Caco-2 (cell line): ENCODE measurements at places on chromosomes 7 and 10.

GRCh38 chr7:1942941-1943289, 272.8 kb downstream of the ELFN1 start:
- no peaks in the 10 kb centered on the region for H3K27me3 ChIP-seq
- H3K4me3 ChIP-seq: no peak overlapping the region
- H3K36me3 ChIP-seq: no peaks in the 10 kb centered on the region
- no peak overlapping the region for H3K27ac ChIP-seq
- no peak for DNase-seq

DNA sequence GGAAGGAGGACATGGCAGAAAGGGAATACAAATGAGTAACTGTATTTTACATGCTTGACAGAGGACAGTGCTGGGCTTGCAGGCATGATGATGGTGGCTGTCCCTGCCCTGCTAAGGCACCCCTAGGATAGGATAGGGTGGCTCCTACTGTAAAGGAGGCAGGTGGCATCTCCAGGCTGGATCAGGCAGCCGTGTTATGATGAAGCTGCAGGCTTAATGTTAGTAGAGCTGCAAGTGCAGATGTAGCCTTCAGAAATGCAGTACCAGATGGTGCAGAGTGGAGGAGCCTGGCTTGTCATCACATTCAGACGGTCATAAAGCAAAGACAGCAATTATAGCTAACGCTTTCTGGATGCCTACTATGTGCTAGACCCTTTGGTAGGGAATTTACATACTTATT, 287.9 kb upstream of the PODXL start:
- H3K27me3 ChIP-seq: no peaks in the 10 kb centered on the region
- H3K4me3 ChIP-seq: no peak overlapping the region
- no peaks in the 10 kb centered on the region for H3K4me1 ChIP-seq
- H3K36me3 ChIP-seq: no peaks in the 10 kb centered on the region
- DNase-seq: no peak

GRCh38 chr7:41145656-41146055, 557.2 kb downstream of the INHBA start:
- H3K4me1 ChIP-seq: no peaks in the 10 kb centered on the region
- H3K36me3 ChIP-seq: no peaks in the 10 kb centered on the region
- no peak overlapping the region for H3K4me3 ChIP-seq
- no peaks in the 10 kb centered on the region for H3K27me3 ChIP-seq
- H3K27ac ChIP-seq: no peak overlapping the region

DNA sequence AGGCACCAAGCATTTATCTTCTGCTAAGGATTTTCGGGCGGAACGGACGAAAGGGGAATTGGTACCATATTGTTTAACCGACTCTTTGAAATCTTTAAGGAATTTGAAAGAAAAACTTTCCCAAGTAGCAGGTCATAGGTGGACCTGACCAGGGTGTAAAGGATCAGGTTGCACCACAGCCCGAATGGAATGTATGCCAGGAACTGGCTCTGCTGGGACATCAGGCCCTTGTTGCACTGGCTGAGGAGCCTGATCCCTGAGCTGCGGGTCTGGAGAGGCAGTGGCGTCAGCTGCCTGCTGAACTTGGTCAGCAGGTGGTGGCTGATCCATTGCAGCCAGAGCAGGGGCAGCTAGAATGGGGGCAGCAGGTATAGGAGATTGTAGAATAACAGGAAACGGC, 41.4 kb upstream of the AKR1C2 start:
- peak; percentile 13 for DNase-seq
- H3K27ac ChIP-seq: no peak overlapping the region
- no peaks in the 10 kb centered on the region for H3K36me3 ChIP-seq
- no peak overlapping the region for H3K4me3 ChIP-seq
- H3K27me3 ChIP-seq: no peaks in the 10 kb centered on the region

DNA sequence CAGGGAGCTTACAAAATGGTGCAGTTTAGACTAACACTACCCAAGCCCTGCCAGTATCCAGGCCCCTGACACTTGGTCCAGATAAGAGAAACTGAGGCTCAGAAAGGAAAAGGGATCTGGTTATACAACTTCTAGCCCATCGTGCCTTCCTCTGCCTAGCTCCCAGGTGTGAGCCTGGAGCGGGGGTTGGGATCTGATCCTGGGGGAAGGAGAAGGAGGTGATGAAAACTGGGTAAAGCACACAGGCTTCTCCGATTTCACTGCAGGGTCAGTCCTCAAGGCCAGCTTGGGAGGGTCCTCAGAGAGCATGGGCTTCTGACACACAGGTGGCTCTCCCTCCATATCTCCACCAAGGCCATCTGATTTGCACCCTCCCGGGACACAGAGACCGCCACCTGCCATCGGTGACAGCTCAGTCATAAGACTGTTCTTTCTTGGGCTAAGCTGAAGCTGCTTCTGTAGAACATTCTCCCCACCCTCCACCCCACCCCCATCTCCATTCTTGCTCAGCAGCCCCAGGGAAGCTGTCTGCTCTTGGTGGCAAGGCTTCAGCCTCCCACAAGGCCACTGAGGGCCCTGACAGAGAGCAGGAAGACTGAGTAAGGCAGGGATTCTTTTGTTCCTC, 16.4 kb downstream of the SRRM3 start:
- peaks cover 3% of the 10 kb centered on the region for H3K4me1 ChIP-seq
- H3K36me3 ChIP-seq: no peaks in the 10 kb centered on the region
- no peak overlapping the region for H3K27ac ChIP-seq
- no peak for DNase-seq
- H3K27me3 ChIP-seq: no peaks in the 10 kb centered on the region; the same call in 1 of the 2 replicates
- no peak overlapping the region for H3K4me3 ChIP-seq

- H3K27me3 ChIP-seq: peaks cover 2% of the 10 kb centered on the region; the same call in 1 of the 2 replicates
- DNase-seq: no peak
- no peaks in the 10 kb centered on the region for H3K36me3 ChIP-seq
- H3K27ac ChIP-seq: no peak overlapping the region
- no peaks in the 10 kb centered on the region for H3K4me1 ChIP-seq
- no peak overlapping the region for H3K4me3 ChIP-seq
Observed at GRCh38 chr7:78765943-78766729, 687.3 kb downstream of the MAGI2 start.

GRCh38 chr10:132696728-132697577, 89.0 kb downstream of the NKX6-2 start:
- no peaks in the 10 kb centered on the region for H3K27me3 ChIP-seq
- no peak overlapping the region for H3K27ac ChIP-seq
- DNase-seq: no peak
- H3K4me1 ChIP-seq: no peaks in the 10 kb centered on the region
- H3K36me3 ChIP-seq: no peaks in the 10 kb centered on the region; the same call in 1 of the 2 replicates

DNA sequence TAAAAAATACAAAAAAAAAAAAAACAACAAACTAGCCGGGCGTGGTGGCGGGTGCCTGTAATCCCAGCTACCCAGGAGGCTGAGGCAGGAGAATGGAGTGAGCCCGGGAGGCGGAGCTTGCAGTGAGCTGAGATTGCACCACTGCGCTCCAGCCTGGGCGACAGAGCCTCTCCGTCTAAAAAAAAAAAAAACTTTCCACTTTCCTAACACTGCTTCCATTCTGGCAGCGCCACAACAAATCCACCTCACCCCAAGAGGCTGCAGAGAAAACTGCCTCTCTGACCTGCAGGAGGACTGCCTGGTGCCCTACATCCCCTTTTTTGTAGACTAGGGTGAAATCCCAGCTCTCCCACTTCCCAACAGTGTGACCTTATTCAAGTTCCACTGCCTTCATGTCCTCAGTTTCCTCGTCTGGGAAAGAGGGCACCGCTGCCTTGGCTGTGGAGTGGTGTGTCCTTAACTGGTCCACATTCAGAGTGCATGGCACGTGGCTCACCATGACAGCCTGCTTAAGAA, 2.6 kb upstream of the MBL2 start:
- peak overlapping the region; percentile 36 for H3K27ac ChIP-seq
- H3K4me1 ChIP-seq: peaks cover 43% of the 10 kb centered on the region
- no peaks in the 10 kb centered on the region for H3K27me3 ChIP-seq
- no peak overlapping the region for H3K4me3 ChIP-seq
- DNase-seq: no peak
- no peaks in the 10 kb centered on the region for H3K36me3 ChIP-seq

DNA sequence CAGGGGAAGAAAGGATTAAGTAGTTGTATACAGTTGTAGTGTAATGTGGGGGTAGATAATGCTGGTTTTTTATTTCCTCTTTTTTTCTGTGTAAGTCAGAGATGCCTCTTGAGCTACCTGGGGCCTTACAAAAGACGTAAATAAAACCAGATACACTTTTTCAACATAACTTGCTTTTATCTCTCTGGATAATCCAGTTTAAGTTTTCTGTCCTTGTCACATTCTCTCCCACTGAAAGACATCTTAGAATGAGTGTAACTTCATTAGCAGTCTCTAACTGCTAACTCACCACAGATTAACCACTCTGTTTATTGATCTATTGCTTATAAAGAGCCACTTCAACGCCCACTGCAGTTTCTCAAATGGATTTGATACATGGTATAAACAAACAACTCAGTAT, 64.1 kb upstream of the LRRN3 start:
- no peaks in the 10 kb centered on the region for H3K27me3 ChIP-seq
- no peaks in the 10 kb centered on the region for H3K36me3 ChIP-seq
- no peak overlapping the region for H3K4me3 ChIP-seq

GRCh38 chr10:72885953-72886352, 7.6 kb upstream of the OIT3 start:
- no peaks in the 10 kb centered on the region for H3K36me3 ChIP-seq
- no peaks in the 10 kb centered on the region for H3K4me1 ChIP-seq
- no peak overlapping the region for H3K4me3 ChIP-seq
- H3K27ac ChIP-seq: no peak overlapping the region
- H3K27me3 ChIP-seq: no peaks in the 10 kb centered on the region
- DNase-seq: no peak

GRCh38 chr7:151452680-151453325, 12.9 kb upstream of the CRYGN start:
- no peak overlapping the region for H3K27ac ChIP-seq
- H3K36me3 ChIP-seq: no peaks in the 10 kb centered on the region
- no peaks in the 10 kb centered on the region for H3K4me1 ChIP-seq
- no peaks in the 10 kb centered on the region for H3K27me3 ChIP-seq
- no peak overlapping the region for H3K4me3 ChIP-seq

DNA sequence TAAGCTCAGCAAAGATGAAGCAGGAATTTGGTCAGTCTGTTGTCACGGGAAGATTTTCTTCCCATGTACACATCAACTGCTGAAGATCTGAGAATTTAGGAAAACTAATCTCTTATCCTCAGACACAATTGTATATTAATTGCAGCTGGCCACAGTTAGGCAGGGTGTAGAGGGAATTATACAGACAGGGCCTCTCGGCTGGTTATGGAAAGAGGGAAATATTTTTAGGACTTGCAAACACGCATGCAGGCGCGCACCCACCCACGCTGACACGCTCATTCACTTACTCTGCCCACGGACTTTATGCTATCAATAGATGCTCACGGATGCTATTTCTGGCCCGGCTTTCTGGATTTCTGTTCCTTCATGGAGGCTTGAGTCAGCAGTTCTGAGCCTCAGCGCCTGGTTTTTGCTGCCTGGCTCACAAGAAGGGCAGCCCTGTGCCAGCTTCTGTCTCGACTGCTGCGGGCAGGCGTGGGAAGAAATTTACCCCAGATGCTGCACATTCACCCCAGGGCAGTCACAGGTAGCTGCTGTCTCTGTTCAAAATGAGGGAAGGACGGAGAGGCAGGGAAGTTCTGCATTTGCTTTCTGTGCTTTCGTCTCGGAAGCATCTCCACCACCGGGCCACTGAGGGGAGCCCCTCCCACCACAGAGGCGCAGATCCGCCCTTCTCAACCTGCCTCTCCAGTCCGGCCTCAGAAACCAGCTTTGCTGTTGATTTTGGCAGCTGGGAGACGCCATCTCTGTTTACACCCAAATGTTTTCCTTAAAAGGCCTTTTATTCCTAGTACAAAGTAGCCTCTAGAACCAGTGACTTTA, 116.3 kb upstream of the BTBD16 start:
- H3K4me1 ChIP-seq: no peaks in the 10 kb centered on the region
- H3K4me3 ChIP-seq: no peak overlapping the region
- no peak for DNase-seq
- no peak overlapping the region for H3K27ac ChIP-seq
- no peaks in the 10 kb centered on the region for H3K27me3 ChIP-seq

GRCh38 chr7:14639329-14639728, 263.2 kb downstream of the DGKB start:
- H3K27ac ChIP-seq: no peak overlapping the region
- no peaks in the 10 kb centered on the region for H3K27me3 ChIP-seq
- no peak overlapping the region for H3K4me3 ChIP-seq
- no peak for DNase-seq
- no peaks in the 10 kb centered on the region for H3K36me3 ChIP-seq

- H3K4me3 ChIP-seq: no peak overlapping the region
- DNase-seq: no peak
- no peaks in the 10 kb centered on the region for H3K27me3 ChIP-seq
- no peak overlapping the region for H3K27ac ChIP-seq
Observed at GRCh38 chr10:21512573-21513404, 12.7 kb downstream of the SKIDA1 start.

GRCh38 chr7:22726907-22727713, at the start of gene IL6:
Gene IL6 (plus strand): TSS chr7:22727200. CDS start chr7:22727263, 63 bp downstream.
- H3K36me3 ChIP-seq: no peaks in the 10 kb centered on the region
- no peak for DNase-seq
- no peak within 1 kb of the TSS for H3K4me3 ChIP-seq
- H3K27ac ChIP-seq: peak within 1 kb of the TSS; percentile 46
- H3K4me1 ChIP-seq: peaks cover 16% of the 10 kb centered on the region

GRCh38 chr10:88537322-88537721, 45.8 kb downstream of the RNLS start:
- no peaks in the 10 kb centered on the region for H3K36me3 ChIP-seq
- no peak for DNase-seq
- H3K27ac ChIP-seq: no peak overlapping the region
- no peak overlapping the region for H3K4me3 ChIP-seq
- H3K4me1 ChIP-seq: 0 out of 2 replicates have a peak, but pooled peaks cover 7% of the 10 kb centered on the region
- no peaks in the 10 kb centered on the region for H3K27me3 ChIP-seq

GRCh38 chr10:117752103-117752502, 209.6 kb downstream of the EMX2 start:
- H3K27me3 ChIP-seq: no peaks in the 10 kb centered on the region
- H3K4me3 ChIP-seq: no peak overlapping the region
- H3K27ac ChIP-seq: no peak overlapping the region
- H3K36me3 ChIP-seq: no peaks in the 10 kb centered on the region

- DNase-seq: no peak
- no peak overlapping the region for H3K27ac ChIP-seq
- no peaks in the 10 kb centered on the region for H3K36me3 ChIP-seq
- H3K4me3 ChIP-seq: no peak overlapping the region
Observed at GRCh38 chr7:155198901-155199845, 98.5 kb upstream of the INSIG1 start.

DNA sequence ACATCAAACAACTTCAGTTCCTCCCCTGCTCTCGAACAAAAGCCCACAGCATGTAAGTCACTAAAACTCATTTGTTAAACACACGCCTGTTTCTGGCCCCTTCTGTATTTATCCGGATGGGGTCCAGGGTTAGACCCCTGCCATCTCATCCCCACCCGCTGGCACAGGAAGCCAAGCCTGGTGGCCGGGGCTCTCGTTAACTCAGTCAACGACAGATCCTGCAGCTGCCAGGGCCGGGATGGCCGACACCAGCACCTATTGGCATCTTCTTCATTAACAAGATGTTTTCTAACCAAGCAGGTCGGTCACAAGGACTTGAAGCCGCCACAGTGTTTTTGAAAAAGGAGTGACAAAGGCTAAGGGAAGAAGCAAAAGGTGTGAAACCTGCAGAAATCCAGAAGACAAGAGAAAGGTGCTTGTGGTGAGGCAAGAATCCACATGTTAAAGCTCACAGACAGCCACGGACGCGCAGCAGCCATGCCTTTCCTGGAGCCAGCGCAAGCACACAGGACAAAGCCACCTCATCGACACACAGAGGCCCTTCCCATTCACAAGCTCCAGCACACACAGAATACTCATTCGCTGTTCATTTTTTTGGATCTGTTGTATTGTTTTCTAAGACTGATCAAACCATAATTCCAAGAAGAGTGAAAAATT, 202.7 kb downstream of the DIP2C start:
- H3K36me3 ChIP-seq: no peaks in the 10 kb centered on the region
- no peak overlapping the region for H3K4me3 ChIP-seq
- no peak for DNase-seq
- H3K27ac ChIP-seq: no peak overlapping the region
